Ecto neural progenitor cell (in vitro differentiated cells): ENCODE measurements at places on chromosomes 1 and 21.

DNA sequence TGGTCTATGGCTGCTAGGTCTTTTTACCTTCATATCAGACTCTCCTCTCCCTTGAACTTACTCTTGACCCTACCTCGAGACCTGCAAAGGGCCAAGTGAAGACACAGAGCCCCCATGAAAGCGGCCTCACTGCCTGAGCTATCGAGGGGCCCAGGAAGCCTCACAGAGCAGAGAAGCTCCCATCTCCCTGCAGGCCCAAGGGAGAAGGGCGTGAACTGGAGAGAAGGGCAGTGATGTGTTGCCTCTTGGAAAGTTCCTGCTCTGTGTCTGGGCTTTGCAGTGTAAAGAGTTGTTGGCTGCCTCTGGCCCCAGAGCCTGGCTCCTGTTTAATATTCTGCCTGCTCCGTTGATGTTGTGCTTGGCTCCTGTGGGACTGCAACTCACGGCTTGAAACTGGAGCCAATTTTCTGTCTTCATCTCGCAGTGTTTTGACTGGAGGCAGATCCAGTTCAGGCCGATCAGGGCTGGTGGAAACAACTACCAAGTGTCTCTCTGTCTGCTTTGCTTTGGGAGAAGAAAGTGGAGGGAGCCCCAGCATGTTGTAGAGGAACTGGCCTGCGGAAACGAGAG, 4.3 kb downstream of the SERTAD4 start:
- no peak for DNase-seq

- no peak for DNase-seq
Observed at GRCh38 chr1:175078629-175079028, 11.0 kb downstream of the TNN start.

- no peak for DNase-seq
Observed at GRCh38 chr1:28067523-28068090, 20.8 kb downstream of the EYA3 start.

DNA sequence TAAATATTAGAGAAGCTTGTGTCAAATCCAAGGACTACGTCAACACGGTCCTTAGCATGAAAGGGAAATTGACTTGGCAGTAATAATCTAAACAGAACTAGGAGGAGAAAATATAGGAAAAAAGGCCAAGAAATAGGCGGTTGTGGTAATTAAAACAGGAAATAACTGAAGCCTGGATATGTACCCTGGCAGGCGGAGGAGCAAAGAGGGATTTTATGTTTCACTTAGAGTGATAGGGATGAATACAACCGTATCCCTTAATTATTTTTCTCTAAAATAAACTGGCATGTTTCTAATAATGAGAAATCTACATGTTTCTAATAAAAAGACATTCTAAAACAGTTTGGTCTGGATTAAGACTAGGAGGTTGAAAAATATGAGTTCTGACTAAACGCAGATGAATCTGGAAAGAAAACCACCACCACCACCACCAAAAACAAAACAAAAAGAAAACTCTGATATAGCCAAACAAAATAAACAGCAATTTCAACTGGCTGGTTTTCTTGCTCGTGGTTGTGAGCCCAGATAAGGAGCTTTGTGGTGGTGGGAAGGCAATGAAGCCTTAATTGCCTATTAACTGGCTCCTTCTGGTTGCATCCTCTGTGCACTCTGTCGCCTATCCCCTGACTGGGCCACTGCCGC, 334.2 kb upstream of the SNX7 start:
- DNase-seq: no peak

- DNase-seq: no peak
Observed at GRCh38 chr1:4970532-4970931, 316.1 kb downstream of the AJAP1 start.

DNA sequence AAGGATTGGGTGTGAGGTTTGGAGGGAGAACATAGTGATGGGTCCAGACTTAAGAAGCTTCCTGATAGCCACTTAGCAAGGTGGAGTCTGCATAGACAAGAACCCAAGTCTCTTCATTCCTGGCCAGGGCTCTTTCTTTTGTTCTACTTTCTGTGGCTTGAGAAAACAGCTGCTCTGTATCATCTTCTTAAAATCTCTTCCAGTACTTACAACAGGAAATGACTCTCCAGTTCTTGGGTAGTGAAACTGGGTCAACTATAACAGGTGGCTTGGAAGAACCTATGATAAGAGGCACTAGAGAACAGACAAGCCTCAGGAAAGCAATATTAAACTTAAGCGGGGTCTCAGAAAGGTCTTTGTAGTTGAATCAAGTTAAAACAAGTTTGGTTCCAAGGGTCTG, 148.1 kb upstream of the USP24 start:
- no peak for DNase-seq

- DNase-seq: no peak
Observed at GRCh38 chr1:15485636-15486035, 9.7 kb downstream of the CELA2B start.

DNA sequence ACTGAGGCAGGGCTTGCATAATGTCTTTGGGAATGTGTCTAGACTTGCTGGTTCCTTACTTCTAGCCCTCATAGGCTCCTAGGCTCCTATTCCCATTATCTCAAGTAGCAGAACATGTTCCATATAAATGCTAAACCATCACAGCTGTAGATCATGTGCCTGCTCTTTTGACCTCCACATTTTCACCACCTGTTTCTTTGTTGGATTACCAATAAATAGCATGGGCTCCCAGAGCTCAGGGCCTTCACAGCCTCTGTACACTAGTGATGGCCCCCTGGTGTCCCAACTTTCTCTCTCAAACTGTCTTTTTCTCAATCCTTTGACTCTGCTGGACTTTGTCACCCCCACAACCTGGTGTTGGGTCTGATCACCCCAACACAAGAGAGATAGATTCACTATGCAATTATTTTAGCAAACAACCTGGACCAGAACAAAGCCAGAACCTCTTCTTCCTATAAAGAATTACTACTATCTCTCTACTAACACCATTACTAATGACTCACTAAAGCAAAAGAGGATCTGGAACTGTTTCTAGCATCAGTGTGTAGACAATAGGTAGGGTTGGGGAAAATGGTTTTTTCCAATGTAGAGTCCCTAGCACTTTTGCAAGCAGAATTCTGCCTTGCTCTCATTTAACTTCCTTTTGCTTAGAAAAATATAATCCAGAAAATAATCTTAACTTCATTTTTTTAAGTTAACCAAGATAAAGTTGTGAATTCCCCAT, 51.7 kb downstream of the WLS start:
- DNase-seq: no peak

- no peak for DNase-seq
Observed at GRCh38 chr1:193070386-193070753, 11.0 kb downstream of the RO60 start.

GRCh38 chr1:45327644-45328515, 1.2 kb downstream of the HPDL start:
- DNase-seq: no peak
